ENCODE measurements at places on chromosomes 12 and 14.
A peak's percentile ranks its signal among the peaks of the same experiment; 100 is the strongest.

DNA sequence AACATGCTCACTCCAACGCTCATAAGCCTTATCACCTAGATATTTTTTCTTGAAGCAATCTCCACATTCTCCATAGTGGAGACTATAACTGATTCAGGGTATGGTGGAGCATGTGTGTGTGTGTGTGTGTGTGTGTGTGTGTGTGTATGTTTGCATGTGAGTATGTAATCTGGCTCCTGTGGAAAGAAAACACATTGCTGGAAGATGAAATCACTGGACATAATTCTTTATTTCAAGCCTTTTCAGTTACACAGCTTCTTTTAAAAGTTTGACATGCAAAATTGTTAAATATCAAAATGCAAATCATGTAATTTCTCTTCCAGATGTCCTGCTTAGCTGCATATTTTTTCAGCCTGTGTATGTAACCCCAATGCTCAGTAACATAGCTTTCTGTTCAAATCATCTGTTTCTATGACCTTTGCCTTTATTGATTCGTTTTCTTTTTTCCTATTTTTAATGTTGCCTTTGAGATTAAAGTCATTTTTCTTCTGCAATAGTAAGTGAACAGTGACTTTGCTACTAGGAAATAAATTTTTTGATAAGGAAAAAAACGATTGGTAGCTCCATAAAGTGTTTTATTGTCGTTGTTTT lies 80.5 kb upstream of the BTG1 start:
- H3K4me3 ChIP-seq, result no peak overlapping the region
- H3K36me3 ChIP-seq, result no peaks in the 10 kb centered on the region
- H3K27me3 ChIP-seq, result no peaks in the 10 kb centered on the region
- H3K27ac ChIP-seq, result no peak overlapping the region
- peaks cover 38% of the 10 kb centered on the region for H3K4me1 ChIP-seq

DNA sequence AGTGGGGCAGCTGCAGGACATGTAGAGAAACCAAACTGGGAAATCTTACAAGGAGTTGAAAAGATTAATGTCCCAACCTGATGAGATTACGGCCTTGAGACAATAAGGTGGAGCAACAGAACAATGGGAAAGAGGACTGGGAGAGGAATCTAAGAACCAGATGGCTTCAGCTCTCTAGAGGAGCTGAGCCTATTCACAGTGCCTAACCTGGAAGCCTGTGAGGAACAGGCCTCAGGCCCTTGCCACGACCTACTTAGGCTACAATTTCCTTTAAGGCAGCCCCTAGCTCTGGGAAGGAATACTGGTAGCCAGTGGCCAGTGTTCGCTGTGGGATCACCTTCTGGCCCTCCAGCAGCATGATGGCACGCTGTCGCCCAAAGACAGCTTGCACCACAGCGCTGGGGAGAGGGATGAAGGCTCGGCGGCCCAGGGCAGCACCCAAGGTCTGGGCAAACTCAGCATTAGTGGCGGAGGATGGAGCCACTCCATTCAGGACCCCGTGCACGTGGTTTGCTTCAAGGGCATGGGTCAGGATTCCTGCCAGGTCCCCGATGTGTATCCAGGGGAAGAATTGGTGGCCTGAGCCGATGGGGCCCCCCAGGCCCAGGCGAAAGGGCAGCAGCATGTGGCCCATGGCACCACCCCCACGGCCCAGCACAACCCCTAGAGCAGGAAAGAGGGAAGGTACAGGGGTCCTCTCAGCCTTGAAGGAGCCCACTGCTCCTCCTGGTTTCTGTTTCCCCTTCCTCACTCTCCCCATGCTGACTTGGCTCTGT lies 2.6 kb downstream of the SDR39U1 start:
- no peak overlapping the region for H3K4me3 ChIP-seq
- H3K27me3 ChIP-seq, result no peaks in the 10 kb centered on the region
- no peak overlapping the region for H3K27ac ChIP-seq
- H3K36me3 ChIP-seq, result peaks cover 7% of the 10 kb centered on the region
- peaks cover 13% of the 10 kb centered on the region for H3K4me1 ChIP-seq
- DNase-seq, result no peak

GRCh38 chr12:11730299-11731041 lies 81.0 kb downstream of the ETV6 start:
- no peaks in the 10 kb centered on the region for H3K27me3 ChIP-seq
- peak; percentile 41 for DNase-seq
- no peak overlapping the region for H3K4me3 ChIP-seq

DNA sequence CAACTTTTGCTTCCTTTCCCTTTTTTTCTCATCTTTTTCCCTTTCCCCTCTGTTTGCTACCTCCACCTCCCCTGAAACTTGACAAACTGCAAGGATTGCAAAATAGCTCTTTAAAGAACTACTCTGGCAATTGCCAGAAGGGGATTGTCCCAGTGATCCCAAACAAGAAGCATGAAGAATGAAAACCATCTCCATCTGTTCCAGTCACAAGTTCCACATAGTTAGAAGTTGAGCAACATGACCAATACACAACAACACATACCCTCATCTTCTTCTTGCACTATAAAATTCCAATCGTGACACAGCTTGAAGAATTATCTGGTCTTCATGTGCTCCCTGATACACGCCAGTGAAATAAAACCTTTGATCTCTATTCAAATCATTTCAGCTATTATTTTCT lies 93.7 kb upstream of the USP15 start:
- H3K4me3 ChIP-seq, result no peak overlapping the region
- no peaks in the 10 kb centered on the region for H3K36me3 ChIP-seq
- H3K27me3 ChIP-seq, result no peaks in the 10 kb centered on the region
- DNase-seq, result no peak
- no peaks in the 10 kb centered on the region for H3K4me1 ChIP-seq

- no peak overlapping the region for H3K4me3 ChIP-seq
- DNase-seq, result peak; percentile 35
- no peaks in the 10 kb centered on the region for H3K4me1 ChIP-seq
- H3K27ac ChIP-seq, result no peak overlapping the region
- H3K36me3 ChIP-seq, result no peaks in the 10 kb centered on the region
Observed at GRCh38 chr14:34043627-34044372, 92.9 kb upstream of the EGLN3 start.

- no peak overlapping the region for H3K4me3 ChIP-seq
- no peaks in the 10 kb centered on the region for H3K36me3 ChIP-seq
- no peaks in the 10 kb centered on the region for H3K4me1 ChIP-seq
Observed at GRCh38 chr12:61530456-61530855, 729.7 kb upstream of the USP15 start.

DNA sequence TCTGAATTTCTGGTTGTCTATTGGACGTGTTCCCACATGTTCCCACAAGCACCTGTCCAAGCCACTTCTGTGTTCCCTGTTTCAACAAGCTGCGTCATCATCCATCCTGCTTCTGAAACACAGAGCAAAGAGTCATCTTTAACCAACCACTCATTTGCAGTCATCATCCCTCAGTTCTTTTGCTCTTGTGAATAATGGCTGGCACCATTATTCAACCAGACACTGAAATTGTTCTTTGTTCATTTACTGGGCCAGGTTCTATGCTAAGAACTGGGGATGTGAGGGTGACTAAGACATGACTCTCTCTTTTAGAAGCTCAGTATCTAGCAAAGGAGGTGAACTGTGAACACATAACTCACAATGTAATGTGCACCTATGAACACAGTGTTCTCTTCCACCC lies 40.7 kb upstream of the ANO4 start:
- DNase-seq, result no peak
- H3K36me3 ChIP-seq, result no peaks in the 10 kb centered on the region
- no peaks in the 10 kb centered on the region for H3K27me3 ChIP-seq

Measured in GM23338 (cell line).